ENCODE measurements at places on chromosomes 2 and 18.

- DNase-seq = no peak
These were observed 47.8 kb downstream of the TGFA start for GRCh38 chr2:70505613-70506391.

DNA sequence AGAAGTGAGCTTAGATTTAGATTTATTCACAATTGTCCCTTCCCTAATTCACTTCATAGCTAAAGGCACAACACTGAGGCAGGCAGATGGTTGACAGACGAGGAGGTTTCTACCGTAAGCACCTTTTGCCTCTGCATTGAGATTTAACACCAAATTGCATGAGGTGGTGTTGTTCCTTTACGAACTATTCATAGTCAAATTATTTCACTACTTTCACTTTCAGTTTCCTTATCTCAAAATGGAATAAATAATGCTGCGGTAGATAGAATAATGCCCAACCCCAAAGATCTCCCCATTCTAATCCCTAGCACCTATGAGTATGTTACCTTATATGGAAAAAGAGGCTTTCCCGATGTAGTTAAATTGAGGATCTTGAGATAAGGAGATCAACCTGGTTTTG, 58.9 kb upstream of the LINC00305 start:
- no peak for DNase-seq

DNA sequence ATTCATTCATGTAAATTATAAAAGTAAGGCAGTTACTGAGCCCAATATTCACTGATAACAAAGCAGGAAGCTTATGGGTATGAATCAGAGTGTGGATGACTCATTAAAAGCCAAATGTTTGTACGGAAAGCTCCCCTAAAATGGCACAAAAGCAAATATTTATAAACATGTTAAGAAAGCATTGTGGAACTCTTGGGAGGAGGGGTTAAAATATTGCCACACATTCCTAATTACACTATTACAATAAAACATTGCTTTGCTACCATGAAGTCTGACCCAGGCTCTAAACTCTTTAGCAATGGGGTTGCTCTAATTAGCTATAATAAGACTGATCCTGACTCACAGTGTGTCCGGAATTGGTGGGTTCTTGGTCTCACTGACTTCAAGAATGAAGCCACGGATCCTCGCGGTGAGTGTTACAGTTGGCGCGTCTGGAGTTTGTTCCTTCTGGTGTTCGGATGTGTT, 110.9 kb downstream of the NAB1 start:
- no peak for DNase-seq

DNA sequence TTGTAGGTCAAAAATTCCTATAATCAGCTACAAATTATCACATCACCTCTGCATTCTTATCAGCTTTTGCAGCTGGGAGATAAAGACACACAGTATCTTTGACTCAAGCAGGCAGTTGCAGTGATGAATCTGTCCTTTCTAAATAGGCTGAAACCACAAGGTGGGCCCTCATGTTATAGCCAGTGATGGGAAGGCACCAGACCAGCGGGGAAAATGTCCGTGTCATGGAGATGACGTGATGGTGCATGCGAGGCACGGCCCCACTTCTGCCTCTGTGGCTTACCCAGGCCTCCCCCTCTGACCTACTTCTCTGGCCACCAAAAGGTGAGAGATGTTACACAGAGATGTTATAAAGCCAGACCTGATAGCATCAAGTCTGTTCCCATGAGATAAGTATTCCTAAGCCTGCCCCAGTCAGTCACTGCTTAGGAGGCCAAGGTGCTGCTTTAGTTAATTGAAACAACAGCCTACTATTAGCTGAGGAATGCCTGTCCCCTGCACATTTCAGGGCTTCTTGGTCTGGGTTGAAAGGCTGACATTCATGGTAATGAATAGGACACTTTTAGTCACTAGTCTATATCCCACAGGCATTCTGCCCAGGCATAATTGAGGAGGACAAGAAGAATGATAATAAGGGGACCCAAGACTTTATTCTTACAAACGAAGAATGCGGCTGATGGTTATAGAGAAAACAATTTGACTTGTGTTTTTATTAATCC, 327.9 kb downstream of the LPIN1 start:
- no peak for DNase-seq

DNA sequence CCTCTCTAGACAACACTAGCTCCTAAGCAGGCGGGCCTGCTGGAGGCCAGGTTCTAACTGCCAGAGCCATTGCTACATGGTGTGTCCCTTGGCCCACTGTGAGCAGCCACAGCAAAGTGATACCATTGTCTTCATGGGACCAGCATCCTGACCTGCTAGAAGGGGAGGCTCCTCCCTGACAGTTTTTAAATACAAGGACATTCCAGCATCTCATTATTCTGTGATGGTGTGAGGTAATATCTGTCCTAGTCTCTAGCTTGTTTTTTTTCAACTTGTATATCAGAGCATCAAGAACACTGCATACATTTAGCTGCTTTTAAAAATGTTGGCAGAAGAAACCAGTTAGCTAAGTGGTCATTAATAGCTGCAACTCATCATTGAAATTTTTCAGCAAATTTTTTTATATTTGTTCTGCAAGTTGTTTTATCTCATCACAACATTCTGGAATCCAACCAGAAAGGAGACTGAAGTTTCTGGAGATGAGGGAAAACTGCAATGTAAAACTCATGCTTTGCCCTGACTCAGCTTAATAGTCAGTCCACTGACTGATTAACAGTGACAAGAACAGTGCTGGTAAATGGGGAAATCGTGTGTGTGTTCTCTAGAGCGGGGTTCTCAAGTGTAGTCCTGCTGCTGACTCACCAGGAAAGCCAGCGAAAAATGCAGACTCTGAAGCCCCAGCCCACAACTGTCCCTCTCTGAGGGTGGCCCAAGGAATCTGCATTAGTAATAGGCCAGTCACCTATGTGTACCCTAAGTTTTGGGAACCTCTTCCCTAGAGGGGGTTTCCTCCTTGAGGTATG, 17.8 kb downstream of the MAPRE3 start:
- no peak for DNase-seq

- DNase-seq = no peak
These were observed 999.9 kb upstream of the CELF4 start for GRCh38 chr18:38565513-38565912.

- no peak for DNase-seq
These were observed 76.0 kb downstream of the EPC2 start for GRCh38 chr2:148720501-148721001.

DNA sequence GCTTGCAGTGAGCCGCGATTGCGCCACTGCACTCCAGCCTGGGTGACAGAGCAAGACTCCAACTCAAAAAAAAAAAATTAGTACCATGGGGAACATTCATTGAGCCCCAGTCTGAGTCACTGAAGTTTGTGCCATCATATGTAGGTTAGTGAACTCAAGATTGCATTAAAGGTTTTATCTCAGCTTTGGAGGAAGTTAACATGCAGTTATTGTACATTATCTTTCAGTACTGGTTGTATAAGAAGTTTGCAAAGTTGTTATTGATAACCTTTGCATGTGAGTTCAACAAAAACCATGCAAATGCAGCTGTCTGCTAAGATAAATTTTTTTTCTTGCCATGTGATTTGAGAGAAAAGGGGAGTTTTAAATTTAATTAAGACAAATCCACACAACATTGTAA, 95.7 kb downstream of the MEIS1 start:
- DNase-seq = no peak

DNA sequence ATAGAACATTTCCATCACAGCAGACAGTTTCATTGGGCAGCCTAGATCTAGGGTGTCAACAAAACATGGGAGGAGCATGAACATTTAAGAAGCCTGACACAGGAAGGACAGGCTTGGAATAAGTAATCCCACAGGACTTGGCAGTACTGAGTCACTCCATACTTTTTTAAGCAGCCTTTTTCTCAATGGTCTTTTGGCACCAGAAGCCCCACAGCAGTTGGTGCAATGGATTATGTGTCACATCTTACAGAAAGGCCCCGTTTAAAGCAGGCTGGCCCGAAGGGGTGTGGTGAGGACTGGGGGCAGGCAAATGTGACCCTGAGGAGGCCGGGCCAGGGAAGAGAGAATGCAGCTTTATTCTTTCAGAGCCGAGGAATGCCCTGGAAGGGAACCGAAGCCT, 26.6 kb downstream of the SPTBN1 start:
- DNase-seq = no peak

GRCh38 chr2:240255811-240256703, 115.6 kb upstream of the OTOS start:
- DNase-seq = no peak

DNA sequence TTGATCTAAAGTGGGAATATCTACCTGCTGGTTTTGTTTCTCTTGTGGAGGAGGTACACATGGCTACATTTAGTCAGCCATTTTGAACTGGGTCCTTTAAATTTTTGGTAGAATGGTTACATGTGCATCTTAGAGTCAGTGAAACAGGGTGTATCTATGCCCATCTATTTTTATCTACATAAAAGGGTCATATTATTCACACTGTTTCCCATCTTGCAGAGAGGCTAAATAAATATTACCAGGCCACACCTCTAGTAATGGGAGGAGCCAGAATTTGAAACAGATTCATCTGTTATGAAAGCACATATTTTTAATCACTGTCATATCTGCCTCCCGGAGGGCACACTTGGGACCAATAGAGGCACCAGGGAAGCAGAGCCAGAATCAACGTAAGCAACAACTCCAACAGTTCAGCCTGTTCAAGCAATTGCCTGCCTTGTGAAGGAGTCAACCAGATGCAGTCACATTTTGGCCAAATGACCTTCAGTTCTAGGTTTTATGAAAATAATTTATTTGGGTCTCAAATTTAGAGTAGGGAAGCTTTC, 376.8 kb downstream of the TSN start:
- no peak for DNase-seq

DNA sequence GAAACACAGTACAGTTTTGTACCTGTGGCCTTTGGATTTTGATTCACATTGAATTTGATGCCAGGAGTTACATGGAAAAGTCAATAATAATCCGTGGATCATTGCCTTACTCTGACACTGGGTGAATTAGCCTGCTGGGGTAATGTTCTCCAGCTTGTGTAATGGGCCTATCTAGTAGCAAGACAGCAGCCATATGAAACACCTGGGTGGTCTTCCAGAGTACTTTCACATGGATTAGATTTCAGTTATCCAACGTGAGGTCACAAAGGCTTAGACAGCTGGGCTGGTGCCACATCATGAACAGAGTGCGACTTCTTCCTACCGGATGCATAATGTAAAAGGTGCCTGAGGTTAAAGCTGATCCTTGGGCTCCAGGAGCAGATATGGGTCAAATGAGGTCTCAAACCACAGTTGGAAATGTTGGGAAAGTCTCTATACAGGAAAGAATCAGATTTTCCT, 486.8 kb downstream of the PARD3B start:
- no peak for DNase-seq

DNA sequence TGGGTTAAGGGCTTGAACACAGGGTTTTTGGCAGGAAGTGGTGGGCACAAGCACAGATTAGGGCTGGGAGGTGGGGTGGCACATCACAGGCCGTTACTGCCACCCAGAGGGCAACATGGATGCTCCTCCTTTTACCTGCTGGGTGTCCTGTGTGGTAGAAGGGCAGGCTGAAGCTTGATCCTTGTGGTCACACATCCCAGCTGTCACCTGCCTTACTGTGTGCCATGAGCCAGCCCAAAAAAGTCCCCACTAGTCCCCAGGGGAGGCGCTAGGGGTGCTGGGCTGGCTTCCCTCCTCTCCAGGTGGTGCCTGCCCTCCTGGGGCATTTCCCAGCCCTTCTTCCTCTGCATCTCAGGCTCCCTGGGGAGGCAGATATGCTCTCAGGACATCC, 50.5 kb upstream of the ALPP start:
- no peak for DNase-seq

DNA sequence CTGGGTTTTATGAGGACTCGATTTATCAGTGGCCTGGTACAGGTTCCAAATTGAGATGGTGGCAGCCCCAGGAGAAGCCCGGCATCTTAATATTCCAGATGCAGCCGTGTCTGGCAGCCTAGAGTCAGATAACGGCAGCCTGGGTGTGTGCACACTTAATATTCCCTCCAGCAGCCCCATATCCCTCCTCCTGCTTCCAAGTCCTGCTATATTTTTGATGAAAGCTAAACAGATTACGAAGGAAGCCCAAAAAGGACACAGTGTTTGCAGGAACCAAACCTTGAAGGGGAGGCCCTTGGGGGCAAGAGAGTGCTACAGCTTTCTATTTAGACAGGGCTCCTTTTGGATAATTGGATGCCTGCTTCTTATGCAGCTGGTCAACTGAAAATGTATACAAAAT, 25.1 kb upstream of the ALK start:
- DNase-seq = no peak

GRCh38 chr18:80246445-80247392, 595 bp downstream of the PARD6G start:
- no peak for DNase-seq

DNA sequence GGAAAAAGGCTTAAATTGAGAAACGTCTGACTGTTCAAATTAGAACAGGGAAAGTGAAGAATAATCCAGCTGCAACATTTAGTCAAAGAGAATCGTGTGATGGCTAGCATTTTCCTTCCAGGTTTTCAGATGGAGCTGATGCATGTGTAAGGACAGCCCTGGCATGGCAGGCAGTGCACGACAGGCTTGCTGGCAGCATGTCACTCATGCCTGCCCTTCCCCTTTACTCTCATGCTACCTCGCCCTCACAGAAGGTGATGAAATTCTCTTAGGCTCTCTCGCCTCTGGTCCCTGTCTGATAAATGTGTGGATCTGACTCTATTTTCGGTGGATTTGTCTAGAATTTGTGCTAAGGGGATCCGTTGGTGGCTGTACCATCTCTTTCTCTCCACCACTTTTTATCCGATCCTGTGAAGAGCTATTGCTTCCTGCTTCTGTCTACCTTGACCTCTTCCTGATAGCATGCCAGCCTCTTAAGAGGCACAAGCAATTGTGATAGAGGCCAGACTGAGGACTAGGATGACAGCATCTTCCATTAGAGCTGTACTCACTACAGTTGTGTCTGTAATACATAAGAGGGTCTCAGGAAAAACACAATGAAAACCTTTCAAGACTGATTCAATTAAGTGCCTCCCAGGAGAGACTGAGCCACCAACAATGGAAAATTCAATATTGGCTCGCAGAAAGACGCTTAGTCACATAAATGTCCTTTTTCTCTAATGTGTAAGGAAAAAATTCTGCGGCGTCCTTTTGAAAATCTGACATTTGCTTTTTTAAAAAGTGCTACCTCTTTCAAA, 65.6 kb upstream of the NOSTRIN start:
- DNase-seq = no peak
